Nephron progenitor cell (in vitro differentiated cells): ENCODE measurements at places on chromosomes 13 and 19.

DNA sequence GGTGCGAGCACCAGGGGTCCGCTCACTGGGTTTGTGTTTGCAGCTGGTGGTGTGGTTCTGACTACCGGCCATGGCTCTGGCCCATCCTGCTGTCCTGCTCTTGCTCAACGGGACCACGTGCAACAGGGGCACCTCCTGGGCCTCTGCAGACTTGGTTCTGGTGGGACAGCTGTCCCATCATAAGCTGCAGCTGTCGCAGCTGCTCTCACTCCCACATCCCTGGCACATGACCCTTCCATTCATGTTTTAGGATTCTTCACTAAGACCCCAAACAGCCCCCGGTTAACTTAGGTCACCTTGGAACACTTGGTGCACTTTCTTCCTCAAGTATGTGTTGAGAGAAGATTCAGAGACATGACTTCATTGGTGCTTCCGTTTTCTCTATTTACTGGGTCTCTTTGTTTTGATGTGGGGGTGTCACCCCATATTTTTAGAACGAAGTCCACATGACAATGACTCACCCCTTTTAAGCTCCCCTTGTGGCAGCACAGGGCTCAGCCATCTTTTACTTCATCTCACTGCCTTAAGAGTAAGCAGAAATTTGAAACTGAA is 68.4 kb upstream of the ARHGEF7 start:
- peaks cover 19% of the 10 kb centered on the region for H3K27me3 ChIP-seq
- no peak for DNase-seq
- H3K36me3 ChIP-seq: no peaks in the 10 kb centered on the region
- no peak overlapping the region for H3K27ac ChIP-seq

DNA sequence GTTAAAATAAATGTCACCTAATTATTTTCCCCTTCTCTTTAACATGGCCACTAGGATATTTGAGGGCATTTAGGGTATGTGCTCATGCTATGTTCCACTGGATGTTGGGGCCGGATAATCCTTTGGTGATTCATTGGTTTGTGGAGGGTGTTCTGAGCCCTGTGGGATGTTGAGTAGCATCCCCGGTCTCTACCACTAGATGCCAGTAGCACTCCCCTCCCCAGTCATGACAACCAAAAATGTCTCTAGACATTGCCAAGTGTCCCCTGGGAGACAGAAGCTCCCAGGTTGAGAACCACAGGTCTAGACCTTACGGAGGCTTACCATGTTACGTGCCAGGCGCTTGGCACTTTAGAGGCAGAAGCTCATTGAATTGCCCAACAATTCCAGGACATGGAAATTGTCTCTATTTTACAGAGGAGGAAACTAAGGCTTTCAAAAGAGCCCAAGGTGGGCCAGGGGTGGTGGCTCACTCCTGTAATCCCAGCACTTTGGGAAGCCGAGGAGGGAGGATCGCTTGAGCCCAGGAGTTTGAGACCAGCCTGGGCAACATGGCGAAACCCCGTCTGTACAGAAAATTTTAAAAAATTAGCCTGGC is 14.1 kb downstream of the SHANK1 start:
- peaks cover 21% of the 10 kb centered on the region for H3K4me1 ChIP-seq
- peaks cover 8% of the 10 kb centered on the region for H3K36me3 ChIP-seq
- H3K27ac ChIP-seq: no peak overlapping the region
- peaks cover 46% of the 10 kb centered on the region for H3K27me3 ChIP-seq
- no peak overlapping the region for H3K4me3 ChIP-seq

GRCh38 chr19:16876904-16877361 is 11.9 kb upstream of the F2RL3 start:
- no peak overlapping the region for H3K4me3 ChIP-seq
- peaks cover 78% of the 10 kb centered on the region for H3K36me3 ChIP-seq
- peaks cover 8% of the 10 kb centered on the region for H3K4me1 ChIP-seq
- DNase-seq: no peak
- H3K27me3 ChIP-seq: no peaks in the 10 kb centered on the region

- peaks cover 48% of the 10 kb centered on the region for H3K4me1 ChIP-seq
- H3K27me3 ChIP-seq: peaks cover 3% of the 10 kb centered on the region
- H3K36me3 ChIP-seq: no peaks in the 10 kb centered on the region
- H3K4me3 ChIP-seq: peak overlapping the region; percentile 88
- H3K27ac ChIP-seq: peak overlapping the region; percentile 96
- peak; percentile 26 for DNase-seq
Measured at GRCh38 chr13:39603424-39603947, 493 bp upstream of the LHFPL6 start.

DNA sequence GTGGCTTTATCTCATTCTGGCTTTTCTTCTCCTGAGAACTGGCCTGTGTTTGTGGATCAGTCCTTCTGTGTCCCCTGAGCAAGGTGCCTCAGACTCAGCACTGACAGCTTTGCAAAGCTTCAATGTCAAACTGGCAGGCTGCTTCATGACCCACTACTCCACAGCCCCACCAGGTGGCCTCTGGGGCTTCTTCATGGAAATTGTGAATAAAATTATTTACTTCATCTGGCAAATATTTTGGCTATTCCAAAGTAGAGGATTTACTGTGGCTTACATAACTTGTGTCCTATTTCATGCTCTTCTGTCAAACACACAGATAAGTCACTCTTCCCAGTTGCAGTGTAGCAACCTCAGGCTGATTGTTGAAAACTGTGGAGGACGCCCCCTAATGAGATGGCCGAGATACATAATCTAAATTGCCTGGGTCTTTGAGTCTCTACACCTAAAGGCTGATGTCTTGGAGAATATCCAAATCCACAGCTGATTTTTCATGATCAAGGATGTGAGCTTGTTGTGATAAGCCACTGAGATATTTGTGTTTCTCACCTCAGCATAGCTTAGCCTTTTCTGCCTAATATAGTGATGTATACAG is 721.9 kb upstream of the SLC10A2 start:
- peak; percentile 8 for DNase-seq
- peaks cover 3% of the 10 kb centered on the region for H3K27me3 ChIP-seq
- no peaks in the 10 kb centered on the region for H3K4me1 ChIP-seq
- H3K36me3 ChIP-seq: no peaks in the 10 kb centered on the region
- H3K27ac ChIP-seq: no peak overlapping the region

DNA sequence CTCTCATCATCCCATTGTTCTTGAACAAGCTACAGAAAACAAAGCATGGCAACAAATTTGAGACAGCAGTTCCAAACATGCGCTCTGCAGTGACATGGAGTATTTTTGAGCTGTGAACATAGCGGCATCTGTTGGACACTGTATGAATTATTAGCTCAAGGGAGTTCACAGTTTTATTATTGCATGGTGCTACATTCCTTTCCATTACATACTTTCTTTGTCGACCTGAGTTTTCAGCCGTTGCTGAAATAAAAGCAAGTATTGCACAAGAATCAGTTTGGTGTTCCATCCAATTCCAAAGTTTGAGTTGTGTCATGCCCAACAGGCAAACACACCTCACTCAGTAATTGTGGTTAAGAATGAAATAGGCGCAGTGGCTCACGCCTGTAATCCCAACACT is 30.1 kb upstream of the METTL21C start:
- H3K27ac ChIP-seq: no peak overlapping the region
- H3K36me3 ChIP-seq: no peaks in the 10 kb centered on the region
- DNase-seq: no peak
- H3K4me1 ChIP-seq: no peaks in the 10 kb centered on the region
- H3K27me3 ChIP-seq: peaks cover 3% of the 10 kb centered on the region
- no peak overlapping the region for H3K4me3 ChIP-seq
